Activated CD4-positive, alpha-beta T cell treated with anti-CD3 and anti-CD28 coated beads, Interleukin-2, Interleukin-4, amounts not matched to agents 100 ng/mL and 50 ng/mL, durations not matched to agents 16 hours and 8 hours (primary cell): ENCODE measurements at places on chromosomes 12 and 14.

DNA sequence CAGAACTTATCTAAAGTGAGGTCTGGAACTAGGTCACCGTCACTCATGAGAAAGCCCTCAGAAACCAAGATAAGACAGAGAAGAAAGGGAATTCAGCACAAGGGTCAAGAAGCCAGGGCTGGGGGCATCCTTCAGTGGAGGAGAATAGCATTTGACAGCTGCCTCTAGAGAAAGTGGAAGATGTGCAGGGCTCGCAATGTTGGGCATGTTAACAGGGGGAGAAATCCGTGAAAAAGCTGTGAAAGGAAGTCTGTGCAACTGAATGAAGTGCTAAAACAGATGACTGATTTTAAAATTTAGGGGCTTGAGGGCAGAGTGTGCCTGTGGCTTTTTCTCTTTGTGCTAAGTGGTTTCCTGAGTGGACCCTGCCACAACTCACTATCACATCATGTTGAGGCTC, 97.7 kb upstream of the IFNG-AS1 start:
- DNase-seq = no peak

GRCh38 chr12:108033090-108033489, 96.0 kb upstream of the WSCD2 start:
- no peak for DNase-seq

GRCh38 chr12:13968281-13968680, 13.1 kb downstream of the GRIN2B start:
- no peak for DNase-seq

- no peak for DNase-seq
Observed at GRCh38 chr14:59254146-59254910, 65.9 kb downstream of the DAAM1 start.

DNA sequence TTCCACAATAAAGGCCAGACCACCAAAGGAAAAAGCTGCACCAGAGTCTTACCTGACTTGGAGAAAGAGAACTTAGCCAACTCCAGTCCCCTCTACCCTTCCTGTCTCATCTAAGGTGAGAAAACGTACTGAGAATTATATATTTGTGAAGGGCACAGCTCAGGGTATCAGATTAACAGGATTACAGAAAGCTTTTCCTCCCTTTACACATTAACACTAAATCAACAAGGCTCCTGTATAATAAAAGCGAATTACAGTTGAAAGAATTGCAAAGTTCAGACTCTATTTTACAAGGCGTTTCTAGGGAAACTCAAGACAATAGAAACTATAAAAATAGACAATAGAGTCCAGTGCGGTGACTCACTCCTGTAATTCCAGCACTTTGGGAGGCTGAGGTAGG, 82.7 kb upstream of the RPL10L start:
- DNase-seq = no peak

DNA sequence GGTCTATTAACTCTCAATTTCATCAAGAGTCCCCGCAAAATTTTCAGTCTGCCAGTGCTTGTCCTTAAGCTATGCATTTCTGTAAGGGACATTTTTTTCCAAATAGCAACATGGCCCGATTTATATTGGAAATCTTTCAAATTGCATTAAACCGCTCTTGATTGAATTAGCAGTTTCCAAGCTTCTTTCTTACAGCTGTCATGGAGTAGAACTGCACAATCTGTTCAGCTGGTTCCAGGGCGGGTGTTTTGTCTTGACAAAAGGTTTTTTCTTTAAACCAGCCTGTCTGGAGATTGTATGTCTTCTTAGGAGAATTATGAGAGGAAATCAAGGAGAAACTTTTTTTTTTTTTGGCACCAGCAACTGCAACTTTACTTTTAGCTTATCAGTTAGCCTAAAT, 185.8 kb downstream of the ALG10B start:
- DNase-seq = no peak

DNA sequence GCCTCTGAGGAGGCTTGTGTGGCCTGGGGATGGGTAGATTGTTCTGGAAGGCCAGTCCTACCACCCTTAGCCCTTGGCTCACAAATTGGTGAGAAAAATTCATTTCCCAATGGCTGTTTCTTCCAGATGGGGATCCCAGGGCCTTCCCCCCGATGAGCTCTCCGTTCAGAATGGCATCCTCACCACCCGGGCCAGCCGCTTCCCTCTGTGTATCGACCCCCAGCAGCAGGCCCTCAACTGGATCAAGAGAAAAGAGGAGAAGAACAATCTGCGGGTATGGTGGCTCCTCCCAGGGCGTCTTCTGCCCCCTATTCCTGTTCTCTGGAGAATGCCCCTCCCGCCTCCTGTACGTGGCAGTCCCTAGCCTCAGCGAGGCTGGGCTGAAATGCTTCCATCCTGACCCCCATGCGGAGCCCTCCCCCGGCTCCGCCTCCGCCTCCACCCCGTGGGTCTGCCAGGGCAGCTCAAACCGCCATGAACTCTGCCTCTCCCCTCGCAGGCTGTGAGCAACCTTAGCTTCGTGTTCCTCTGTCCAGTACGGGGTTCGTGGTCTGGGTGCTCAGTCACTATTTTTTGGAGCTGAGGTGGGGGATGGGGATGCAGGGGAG, 57.8 kb downstream of the CCDC92 start:
- no peak for DNase-seq

GRCh38 chr14:74959596-74960180, 4.3 kb upstream of the PGF start:
- DNase-seq = no peak

GRCh38 chr12:75478116-75478794, 2.3 kb upstream of the GLIPR1 start:
- DNase-seq = peak; percentile 80
